Stimulated activated CD4-positive, alpha-beta T cell treated with anti-CD3 and anti-CD28 coated beads, Interleukin-1b, Interleukin-23, amount 100 ng/mL, for 48 hours (primary cell): ENCODE measurements at places on chromosomes 6 and 20.
A peak's percentile ranks its signal among the peaks of the same experiment; 100 is the strongest.

DNA sequence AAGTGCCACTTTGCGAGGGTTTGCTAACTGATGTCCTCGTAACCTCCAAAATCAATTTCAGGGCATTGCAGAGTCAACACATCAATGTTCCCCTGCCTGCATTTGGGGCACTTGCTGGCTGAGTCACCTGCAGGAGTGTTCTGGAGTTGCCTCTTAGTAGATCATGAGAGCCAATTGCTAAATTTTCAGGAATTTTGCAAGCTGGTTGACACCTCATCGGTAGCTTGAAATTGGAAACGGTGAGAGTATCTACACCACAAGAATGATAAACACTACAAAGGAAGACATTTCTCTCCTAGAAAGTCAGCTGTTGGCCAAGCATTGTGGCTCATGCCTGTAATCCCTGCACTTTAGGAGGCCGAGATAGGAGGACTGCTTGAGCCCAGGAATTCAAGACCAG lies 10.8 kb upstream of the BFSP1 start:
- no peak for DNase-seq

DNA sequence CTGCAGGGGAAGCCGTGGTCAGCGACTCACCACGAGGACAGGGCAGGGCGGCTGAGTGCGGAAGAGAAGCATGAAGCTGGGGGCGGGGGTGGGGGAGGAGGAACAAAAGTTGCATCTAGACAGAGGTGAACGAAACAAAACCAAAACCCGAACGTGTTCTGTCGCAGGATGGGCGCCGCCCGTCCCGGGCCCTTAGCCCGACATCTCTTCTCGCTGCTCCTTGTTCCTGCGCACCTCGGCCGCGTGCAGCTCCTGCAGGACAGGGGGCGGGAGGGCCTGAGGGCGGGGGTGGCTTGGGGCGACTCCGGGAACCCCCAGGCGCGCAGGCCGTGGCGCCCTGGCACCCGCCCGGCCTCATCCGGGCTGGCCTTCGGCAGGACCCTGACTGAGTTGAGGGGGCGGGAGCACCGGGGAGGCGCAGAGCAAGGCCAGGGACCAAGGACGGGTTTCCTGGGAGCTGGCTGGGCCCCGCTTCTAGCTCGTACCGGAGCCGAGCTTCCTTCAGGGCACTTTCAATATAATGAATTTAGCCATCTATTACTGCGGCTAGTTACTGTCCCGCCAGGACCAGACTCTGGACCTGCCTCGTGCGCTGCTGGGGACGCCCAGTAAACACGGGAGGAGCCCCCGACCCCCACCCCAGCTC lies 12.0 kb downstream of the STMN3 start:
- DNase-seq, result peak; percentile 42

- DNase-seq, result no peak
Measured at GRCh38 chr20:18972251-18972876, 158.8 kb downstream of the SCP2D1 start.

GRCh38 chr20:32078791-32079190 lies 26.7 kb downstream of the HCK start:
- no peak for DNase-seq
